Stimulated activated CD4-positive, alpha-beta T cell treated with anti-CD3 and anti-CD28 coated beads, TNF-alpha, amount 100 ng/mL, for 24 hours (primary cell): ENCODE measurements at places on chromosomes 1 and 21.

GRCh38 chr1:238789916-238790667 lies 596.3 kb upstream of the CHRM3 start:
- DNase-seq, result no peak

- no peak for DNase-seq
Observed at GRCh38 chr21:39057121-39057520, 126.1 kb downstream of the PSMG1 start.

- DNase-seq, result no peak
Observed at GRCh38 chr1:38498686-38499085, 360.9 kb downstream of the RRAGC start.

GRCh38 chr1:2202843-2203601 lies 8.4 kb upstream of the FAAP20 start:
- no peak for DNase-seq

GRCh38 chr1:73821520-73821919 lies 376.5 kb downstream of the LRRIQ3 start:
- DNase-seq, result no peak

GRCh38 chr1:18384471-18384870 lies 96.3 kb upstream of the KLHDC7A start:
- DNase-seq, result no peak
